Gastrocnemius medialis (tissue), 4 donors: ENCODE measurements at places on chromosomes 7 and 10. TPM values are rescaled to one million over a fixed set of nuclear protein-coding genes. Genes with fewer than 3 reads are reported as not detected.
A peak's percentile ranks its signal among the peaks of the same experiment; 100 is the strongest.

The PDIA4 gene
- total RNA-seq = 14.2 TPM

The CRYGN gene
- total RNA-seq = not detected

The CFAP70 gene
- total RNA-seq = 0.98 TPM

DNA sequence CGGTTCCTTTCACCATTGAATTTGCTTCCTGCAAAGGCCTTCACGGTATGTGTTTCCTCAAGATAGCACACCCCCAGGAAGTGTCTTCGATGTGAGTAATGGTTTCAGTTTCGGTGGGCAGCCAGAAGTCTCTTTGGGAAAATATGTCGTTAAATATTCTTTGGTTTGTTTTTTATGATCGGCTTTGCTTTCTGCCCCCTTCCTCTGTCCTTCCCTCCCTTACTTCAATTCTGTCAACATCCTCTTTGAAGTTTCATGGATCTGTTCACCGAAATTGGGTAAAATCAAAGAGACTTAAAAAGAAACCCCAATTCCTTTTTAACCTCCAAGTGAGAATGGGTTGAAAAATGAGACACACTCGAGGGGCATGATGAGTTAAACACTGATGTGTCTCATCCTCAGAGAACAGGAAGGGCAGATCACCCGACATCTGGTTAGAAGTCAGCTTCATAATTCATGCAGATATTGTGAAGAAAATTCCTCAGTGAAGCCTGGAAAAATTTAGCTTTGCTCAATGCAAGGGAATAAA lies 170.8 kb upstream of the HABP2 start:
- no peaks in the 10 kb centered on the region for H3K4me1 ChIP-seq
- no peaks in the 10 kb centered on the region for H3K36me3 ChIP-seq
- peak overlapping the region; percentile 64 for H3K27ac ChIP-seq
- H3K27me3 ChIP-seq = no peaks in the 10 kb centered on the region
- DNase-seq = no peak
- H3K4me3 ChIP-seq = peak overlapping the region; percentile 2

GRCh38 chr10:102413053-102413705 lies 5.4 kb downstream of the PSD start:
- no peaks in the 10 kb centered on the region for H3K4me1 ChIP-seq
- H3K27me3 ChIP-seq = peaks cover 68% of the 10 kb centered on the region
- H3K36me3 ChIP-seq = no peaks in the 10 kb centered on the region
- no peak overlapping the region for H3K4me3 ChIP-seq

The PTTG1IP2 gene
- not detected for total RNA-seq

The TMEM213 gene
- not detected for total RNA-seq

- no peak overlapping the region for H3K4me3 ChIP-seq
- H3K36me3 ChIP-seq = no peaks in the 10 kb centered on the region
- no peak overlapping the region for H3K27ac ChIP-seq
- no peak for DNase-seq
Observed at GRCh38 chr7:100044718-100045117, 4.9 kb upstream of the ZSCAN21 start.

DNA sequence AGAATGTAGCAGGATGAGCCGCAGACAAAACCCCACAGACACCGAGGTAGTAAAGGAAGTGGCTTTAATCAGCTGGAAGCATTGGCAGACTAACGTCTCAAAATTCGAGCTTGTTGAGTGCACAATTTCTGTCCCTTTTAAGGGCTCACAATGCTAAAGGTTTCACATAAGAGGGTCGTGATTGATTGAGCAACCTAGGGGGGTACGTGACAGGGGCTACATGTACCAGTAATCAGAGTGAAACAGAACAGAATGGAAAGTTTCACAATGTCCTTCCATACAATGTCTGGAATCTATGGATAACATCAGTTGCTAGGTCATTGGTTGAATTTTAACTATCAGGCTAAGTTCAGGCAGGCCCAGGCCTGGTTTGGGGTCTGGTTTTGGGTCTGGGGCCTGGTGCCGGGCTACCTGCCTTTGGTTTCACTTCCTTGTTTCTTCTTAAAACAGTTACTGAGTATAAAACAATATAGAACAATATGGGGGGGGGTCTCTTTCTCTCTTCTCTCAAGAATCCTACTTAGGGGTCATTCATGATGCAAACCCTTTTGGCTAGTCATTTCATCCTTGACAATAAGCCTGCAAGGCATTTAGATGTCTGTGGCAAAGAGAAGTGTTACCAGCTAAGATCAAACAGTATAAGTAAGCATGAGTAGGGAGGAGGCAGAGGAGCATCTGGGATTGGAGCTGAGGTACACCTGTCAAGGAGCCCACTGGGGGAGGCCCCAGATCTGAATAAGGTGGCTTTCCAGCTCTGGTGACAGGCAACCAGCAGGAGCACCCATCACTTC lies 364.1 kb downstream of the TNS3 start:
- H3K4me3 ChIP-seq = no peak overlapping the region
- DNase-seq = no peak
- no peak overlapping the region for H3K27ac ChIP-seq
- no peaks in the 10 kb centered on the region for H3K4me1 ChIP-seq
- H3K27me3 ChIP-seq = no peaks in the 10 kb centered on the region

GRCh38 chr7:159158125-159158887 lies 13.6 kb upstream of the VIPR2 start:
- no peaks in the 10 kb centered on the region for H3K4me1 ChIP-seq
- DNase-seq = no peak
- no peaks in the 10 kb centered on the region for H3K36me3 ChIP-seq
- no peak overlapping the region for H3K4me3 ChIP-seq

The RBP4 gene
- total RNA-seq = 3.8 TPM

DNA sequence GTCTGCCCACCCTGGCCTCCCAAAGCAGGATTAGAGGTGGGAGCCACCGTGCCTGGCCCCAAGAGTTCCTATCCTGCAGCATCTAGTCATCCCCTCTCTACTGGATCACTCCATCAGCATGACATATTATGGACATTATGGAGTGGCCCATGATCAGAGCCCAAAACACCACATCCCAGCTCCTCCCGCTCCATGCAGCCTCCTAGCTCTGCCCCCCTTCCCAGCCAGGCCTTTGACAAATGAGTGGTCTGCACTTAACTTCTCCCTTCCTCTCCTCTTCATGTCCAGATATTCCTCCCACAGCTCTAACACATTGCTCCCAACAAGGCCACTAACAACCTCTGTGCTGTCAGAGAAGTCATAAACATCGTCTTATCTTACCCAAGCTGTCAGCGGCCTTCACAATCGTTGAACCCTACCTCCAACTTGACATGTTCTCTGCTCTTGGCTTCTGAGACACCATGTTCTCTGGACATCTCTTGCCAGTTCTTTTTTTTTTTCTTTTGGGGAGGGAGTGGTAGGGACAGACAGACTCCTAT lies 187.6 kb downstream of the NSUN6 start:
- H3K27me3 ChIP-seq = no peaks in the 10 kb centered on the region
- no peak for DNase-seq
- H3K36me3 ChIP-seq = no peaks in the 10 kb centered on the region
- H3K27ac ChIP-seq = no peak overlapping the region

DNA sequence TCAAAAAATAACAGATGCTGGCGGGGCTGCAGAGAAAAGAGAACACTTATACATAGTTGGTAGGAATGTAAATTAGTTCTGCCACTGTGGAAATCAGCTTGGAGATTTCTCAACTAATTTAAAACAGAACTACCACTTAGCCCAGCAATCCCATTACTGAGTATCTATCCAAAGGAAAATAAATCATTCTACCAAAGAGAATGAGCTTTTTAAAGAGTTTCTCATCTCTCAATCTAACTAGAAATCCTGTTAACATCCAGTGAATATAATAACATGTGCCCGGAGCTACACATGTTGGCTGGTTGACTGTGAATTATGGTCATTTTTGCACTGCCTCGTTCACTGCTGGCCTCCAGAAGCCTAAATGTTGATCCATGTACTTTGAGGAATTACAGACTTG lies 39.3 kb downstream of the BET1 start:
- no peaks in the 10 kb centered on the region for H3K27me3 ChIP-seq
- H3K27ac ChIP-seq = no peak overlapping the region
- H3K4me3 ChIP-seq = no peak overlapping the region
- no peak for DNase-seq

The HACD1 gene
- total RNA-seq = 39.0 TPM

The TMEM178B gene
- 1.4 TPM for total RNA-seq

The ACADSB gene
- 19.4 TPM for total RNA-seq

- peak; percentile 6 for DNase-seq
- no peaks in the 10 kb centered on the region for H3K27me3 ChIP-seq
- H3K4me1 ChIP-seq = no peaks in the 10 kb centered on the region
- no peaks in the 10 kb centered on the region for H3K36me3 ChIP-seq
Observed at GRCh38 chr10:46787321-46787615, 124.0 kb upstream of the PTPN20 start.

The CC2D2B gene
- total RNA-seq = not detected

- no peak overlapping the region for H3K27ac ChIP-seq
- no peak overlapping the region for H3K4me3 ChIP-seq
- no peaks in the 10 kb centered on the region for H3K27me3 ChIP-seq
Observed at GRCh38 chr7:148688526-148688925, 10.2 kb upstream of the CUL1 start.

The MRPL32 gene
- total RNA-seq = 59.2 TPM

DNA sequence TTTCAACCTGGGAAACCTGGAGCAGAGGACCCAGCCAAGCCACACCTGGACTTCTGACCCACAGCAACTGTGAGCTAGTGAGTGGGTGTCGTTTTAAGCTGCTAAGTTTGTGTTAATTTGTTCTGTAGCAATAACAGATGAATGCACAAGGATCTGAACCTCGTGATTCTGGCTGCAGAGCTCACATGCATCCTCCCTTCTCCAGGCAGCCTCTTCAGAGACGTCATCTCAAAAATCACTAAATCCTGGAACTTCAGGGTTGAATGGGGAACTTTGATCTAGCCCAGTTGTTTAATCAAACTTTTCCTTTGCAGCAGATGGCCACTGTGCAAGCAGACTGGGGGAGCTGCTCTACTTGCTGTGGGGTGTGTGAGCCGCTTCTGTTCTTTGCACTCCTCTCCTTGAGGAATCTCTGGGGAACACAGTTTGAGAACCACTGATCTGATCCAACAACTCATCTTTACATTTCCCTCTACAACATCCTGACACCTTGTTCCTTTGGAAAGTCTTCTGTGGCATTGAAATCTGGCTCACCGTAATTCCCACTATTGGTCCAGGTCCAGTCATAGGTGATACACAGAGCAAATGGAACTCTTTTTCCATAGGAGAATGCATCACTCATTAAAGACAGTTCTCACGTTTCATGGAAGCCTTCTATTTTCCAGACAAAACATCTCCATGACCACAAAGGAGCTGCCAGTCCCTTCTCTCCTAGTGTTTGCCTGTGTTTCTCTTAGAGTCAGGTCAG lies 90.3 kb downstream of the CHN2 start:
- no peaks in the 10 kb centered on the region for H3K4me1 ChIP-seq
- H3K27me3 ChIP-seq = no peaks in the 10 kb centered on the region

DNA sequence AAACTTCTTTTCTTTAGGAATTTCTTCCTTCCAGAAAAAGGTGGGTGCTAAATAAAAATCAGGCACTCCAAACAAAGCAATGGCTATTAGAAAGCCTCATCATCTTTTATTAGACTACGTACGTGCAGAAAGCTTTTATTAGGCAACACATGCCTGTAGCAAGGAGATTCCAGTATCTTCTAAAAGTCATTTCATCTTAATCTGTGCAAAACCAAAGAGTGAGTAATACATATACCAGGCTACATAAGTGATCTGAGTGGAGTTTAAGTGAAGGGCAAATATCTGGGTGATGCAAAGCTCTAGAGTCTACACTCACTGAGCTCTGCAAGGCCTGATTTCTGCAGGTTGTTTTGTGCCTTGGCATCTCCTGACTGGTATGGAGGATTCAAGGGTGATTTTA lies 231.7 kb downstream of the ELMO1 start:
- no peak overlapping the region for H3K4me3 ChIP-seq
- no peak for DNase-seq
- H3K36me3 ChIP-seq = no peaks in the 10 kb centered on the region
- H3K27me3 ChIP-seq = no peaks in the 10 kb centered on the region
- H3K27ac ChIP-seq = no peak overlapping the region

- no peaks in the 10 kb centered on the region for H3K27me3 ChIP-seq
- peaks cover 12% of the 10 kb centered on the region for H3K4me1 ChIP-seq
- no peaks in the 10 kb centered on the region for H3K36me3 ChIP-seq
- H3K27ac ChIP-seq = no peak overlapping the region
- H3K4me3 ChIP-seq = no peak overlapping the region
Observed at GRCh38 chr7:159088016-159088865, 56.4 kb downstream of the VIPR2 start.

DNA sequence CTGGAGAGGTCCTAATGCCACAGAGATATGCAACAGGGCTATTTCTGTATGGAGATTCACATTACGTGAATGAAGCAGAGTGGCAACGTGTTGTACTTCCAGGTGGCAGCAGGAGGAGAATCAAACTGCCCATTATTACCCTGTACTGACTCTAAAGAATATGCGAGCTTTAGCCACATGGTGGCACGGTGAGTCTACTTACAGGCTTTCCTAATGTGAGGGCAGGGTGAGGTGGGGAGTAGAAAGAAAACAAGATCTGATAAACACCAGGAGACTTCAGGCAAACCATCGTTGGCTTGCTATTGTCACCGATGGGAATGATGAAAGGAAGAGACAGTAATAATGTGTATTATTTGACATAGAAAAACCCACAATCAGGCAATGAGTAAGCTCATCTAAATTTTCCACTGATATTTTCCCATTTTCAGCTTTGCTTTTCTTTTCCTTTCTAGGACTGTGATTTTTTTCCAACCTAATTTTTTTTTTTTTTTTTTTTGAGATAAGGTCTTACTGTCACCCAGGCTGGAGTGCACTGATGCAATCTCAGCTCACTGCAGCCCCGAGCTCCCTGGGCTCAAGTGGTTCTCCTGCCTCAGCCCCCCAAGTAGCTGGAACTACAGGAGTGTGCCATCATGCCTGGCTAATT lies 164.3 kb downstream of the BTAF1 start:
- no peaks in the 10 kb centered on the region for H3K27me3 ChIP-seq
- H3K36me3 ChIP-seq = no peaks in the 10 kb centered on the region
- peak; percentile 52 for DNase-seq
- no peak overlapping the region for H3K4me3 ChIP-seq
- peak overlapping the region; percentile 58 for H3K27ac ChIP-seq
- H3K4me1 ChIP-seq = peaks cover 24% of the 10 kb centered on the region

The SAP25 gene
- total RNA-seq = 0.49 TPM

The TWIST1 gene
- total RNA-seq = not detected

The RPEL1 gene
- not detected for total RNA-seq

The GARS1 gene
- 52.1 TPM for total RNA-seq

DNA sequence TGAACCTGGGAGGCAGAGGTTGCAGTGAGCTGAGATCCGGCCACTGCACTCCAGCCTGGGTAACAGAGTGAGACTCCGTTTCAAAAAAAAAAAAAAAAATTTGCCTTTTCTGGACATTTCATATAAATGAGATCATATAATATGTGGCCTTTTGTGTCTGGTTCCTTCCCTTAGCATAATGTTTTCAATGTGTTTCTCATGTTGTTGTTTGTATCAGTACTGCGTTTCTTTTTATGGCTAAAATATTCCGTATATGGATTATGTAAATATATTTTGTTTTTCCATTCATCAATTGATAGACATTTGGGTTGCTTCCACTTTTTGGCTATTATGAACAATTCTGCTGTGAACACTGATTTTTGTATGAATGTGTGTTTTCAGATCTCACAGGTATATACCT lies 257.6 kb downstream of the CCDC3 start:
- no peak overlapping the region for H3K4me3 ChIP-seq
- peaks cover 5% of the 10 kb centered on the region for H3K4me1 ChIP-seq
- no peaks in the 10 kb centered on the region for H3K27me3 ChIP-seq
- no peaks in the 10 kb centered on the region for H3K36me3 ChIP-seq
- DNase-seq = no peak

The BICC1 gene
- total RNA-seq = 26.7 TPM
